ENCODE measurements at places on chromosomes 16 and 17.

DNA sequence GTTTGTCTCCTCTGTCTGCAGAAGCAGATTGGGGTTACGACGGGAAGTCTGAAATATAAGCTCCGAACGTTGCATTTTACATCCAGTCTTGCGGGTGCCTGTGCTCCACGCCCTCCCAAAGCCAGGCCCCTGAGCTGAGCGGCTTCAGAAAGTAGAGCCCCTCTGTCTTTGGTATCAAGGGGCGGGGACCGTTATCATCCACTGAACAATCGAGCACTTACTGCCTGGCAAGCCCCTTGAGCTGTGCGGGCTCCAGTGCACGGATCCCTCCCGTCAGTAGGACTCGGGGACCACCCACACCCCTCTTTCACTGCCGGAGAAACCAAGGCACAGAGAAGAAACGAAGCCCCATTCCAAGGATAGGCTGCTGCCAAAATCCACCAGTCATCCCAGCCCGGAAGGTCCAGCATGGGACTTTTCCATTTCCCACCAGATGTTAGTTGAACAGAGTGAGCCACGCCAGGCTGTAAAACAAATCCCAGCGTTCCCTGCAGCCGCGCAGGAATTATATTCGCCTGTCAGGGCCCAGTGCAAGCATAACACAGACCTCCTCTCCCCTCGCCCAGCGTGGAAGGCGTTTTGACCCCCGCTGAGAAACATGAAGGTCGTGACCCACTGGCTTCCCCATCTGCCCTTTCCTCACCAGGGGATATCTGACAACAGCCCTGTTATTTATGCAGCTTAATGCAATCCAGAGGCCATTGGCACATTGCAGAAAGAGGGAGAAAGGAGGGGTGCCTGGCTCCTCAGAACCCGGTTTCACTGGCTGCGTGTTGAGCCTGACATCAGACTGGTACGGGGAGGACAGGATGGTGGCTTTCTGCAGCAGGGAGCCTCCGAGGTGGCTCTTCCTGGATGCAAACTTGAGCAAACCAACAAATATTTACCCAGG is 212.2 kb upstream of the FOXF1 start:
- no peak for DNase-seq

- no peak for DNase-seq
Measured at GRCh38 chr17:79921411-79922115, 82.3 kb upstream of the CBX4 start.

DNA sequence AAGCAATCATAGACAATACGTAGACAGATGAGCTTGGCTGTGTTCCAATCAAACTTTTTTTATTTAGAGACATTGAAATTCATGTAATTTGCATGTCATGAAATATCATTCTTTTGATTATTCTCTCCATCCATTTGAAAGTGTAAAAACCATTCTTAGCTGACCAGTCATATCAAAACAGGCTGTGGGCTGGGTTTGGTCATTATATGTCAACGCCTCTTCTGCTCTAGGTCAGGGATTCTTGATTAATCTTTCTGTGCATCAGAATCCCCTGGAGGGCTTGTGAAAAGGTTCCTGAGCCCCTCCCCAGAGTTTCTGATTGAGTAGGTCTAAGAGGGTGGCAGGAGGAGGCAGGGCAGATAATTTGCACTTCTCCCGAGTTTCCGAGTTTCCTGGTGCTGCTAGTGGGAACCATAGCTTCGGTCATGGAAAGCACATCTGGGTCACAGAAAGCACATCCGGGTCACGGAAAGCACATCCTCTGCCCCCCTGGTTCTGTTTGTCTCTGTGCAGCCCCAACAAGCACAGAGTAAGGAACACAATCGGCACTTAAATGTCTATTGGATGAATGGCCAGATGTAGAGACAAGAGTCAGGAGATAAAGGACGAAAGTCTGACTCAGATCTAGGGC is 16.4 kb downstream of the PIMREG start:
- DNase-seq = no peak

DNA sequence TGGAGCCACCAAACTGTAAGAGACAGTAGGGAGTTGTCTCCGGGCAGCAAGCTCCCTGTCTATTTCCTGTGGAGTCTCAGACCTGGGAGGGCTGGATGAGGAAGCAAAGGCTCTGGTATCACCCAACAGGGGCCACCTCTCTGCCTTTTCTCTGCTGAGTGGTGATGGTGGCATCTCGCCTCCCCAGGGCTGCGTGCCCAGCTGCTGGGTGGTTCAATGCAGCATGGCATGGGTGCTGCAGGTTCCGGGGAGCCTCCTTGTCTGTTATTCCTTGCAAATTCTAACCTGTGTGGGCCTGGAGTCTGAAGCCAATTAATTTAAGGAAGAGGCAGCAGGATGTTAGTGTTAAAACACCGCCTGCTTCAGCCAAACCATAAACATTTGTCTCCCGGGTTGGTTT is 78.2 kb downstream of the CCDC182 start:
- no peak for DNase-seq

- DNase-seq = no peak
Measured at GRCh38 chr16:53745753-53746266, 41.9 kb downstream of the FTO start.

DNA sequence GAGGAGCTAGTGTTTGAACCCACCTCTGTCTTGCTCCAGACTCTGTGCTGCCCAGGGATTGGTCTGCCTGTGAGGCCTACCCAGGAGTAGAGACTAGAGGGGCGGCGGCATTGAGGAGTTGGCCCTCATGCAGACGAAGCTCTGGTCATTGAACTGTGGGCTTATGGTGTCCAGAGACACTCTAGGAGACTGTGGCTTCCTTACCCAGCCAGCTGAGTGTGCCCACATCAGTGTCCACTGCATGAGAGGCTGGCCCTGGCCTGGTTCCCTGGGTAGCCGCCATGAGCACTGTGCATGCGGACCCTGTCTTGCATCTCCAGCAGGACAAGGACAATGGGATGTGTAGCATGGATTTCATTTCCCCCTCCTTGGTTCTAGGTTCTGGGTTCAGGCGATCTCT is 14.0 kb downstream of the SGSM2 start:
- no peak for DNase-seq

DNA sequence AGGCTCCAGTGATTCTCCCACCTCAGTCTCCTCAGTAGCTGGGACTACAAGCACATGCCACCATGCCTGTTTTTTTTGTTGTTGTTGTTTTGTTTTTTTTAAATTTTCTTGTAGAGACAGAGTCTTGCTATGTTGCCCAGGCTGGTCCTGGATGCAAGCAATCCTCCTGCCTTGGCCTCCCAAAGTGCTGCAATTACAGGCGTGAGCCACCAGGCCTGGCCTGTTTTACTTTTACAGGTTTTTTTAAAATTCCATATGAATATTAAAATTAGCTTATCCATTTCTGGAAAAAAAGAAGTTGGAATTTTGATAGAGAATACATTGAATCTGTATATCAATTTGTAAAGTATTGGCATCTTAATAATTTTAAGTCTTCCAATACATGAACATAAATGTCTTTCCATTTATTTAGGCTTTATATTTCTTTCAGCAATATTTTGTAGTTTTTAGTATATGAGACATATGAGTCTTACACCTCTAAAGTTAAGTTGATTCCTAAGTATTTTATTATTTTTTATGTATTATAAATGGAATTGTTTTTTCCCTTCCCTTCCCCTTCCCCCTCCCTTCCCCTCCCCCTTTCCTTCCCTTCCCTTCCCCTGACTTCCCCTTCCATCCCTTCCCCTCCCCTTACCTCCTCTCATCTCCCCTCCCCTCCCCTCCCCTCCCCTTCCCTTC is 323.5 kb upstream of the SALL1 start:
- DNase-seq = no peak

- no peak for DNase-seq
Measured at GRCh38 chr17:33209671-33210070, 83.4 kb downstream of the ASIC2 start.

- DNase-seq = peak; percentile 24
Measured at GRCh38 chr16:84699712-84700445, at the start of gene USP10. USP10 (plus strand) TSS chr16:84700000; CDS start chr16:84700091, 91 bp downstream.

DNA sequence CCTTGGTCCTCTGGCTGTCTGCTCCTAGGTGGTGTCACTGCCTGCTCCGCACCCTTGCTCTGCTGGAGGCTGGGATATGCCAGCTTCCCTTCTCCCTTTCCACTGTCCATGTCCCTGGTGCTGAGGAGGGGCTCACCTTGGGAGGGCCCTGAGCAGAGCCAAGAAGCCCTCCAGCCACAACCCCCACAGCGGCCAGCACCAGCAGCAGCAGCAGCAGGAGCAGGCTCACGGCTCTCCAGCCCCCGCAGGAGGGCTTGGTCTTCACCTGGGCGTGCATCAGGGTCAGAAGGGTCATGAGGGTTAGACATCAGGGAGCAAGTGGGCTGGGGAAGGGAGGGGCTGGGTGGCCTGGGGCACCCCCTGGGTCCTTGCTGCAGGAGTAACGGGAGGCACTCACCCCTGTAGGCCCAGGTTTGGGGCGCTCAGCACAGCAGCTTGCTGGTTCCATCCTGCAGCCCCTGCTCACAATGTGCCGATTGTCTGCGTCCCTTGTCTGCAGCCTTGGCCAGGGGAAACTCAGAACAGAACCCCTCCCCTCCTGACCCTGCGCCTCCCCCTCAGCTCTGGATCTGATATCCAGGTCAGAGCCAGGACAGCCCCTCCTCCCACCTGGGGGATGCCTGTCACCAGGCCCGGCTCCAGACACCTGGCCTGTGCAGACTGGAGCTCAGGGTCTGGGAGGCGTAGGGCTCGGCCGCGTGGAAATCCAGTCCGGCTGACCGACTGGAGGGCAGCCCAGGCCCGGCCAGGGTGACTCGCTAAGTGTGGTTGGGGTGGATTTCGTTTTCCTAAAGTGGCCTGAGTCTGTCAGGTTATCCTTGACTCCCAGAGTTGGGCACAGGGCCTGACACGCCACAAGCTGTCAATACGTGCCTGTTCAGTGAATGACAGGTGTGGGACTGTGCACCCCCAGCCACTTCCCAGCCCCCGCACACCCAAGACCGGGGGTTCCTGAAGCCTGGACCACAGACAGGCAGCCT is at the start of gene BRICD5:
Gene BRICD5 (minus strand): TSS at position 478 of the 980 bp plus-strand sequence. CDS start 30 bp downstream, at position 448.
- DNase-seq = no peak

Data from thoracic aorta (tissue), 2 donors.